Uterus (tissue), 4 donors: ENCODE measurements at places on chromosomes 1 and 21.

DNA sequence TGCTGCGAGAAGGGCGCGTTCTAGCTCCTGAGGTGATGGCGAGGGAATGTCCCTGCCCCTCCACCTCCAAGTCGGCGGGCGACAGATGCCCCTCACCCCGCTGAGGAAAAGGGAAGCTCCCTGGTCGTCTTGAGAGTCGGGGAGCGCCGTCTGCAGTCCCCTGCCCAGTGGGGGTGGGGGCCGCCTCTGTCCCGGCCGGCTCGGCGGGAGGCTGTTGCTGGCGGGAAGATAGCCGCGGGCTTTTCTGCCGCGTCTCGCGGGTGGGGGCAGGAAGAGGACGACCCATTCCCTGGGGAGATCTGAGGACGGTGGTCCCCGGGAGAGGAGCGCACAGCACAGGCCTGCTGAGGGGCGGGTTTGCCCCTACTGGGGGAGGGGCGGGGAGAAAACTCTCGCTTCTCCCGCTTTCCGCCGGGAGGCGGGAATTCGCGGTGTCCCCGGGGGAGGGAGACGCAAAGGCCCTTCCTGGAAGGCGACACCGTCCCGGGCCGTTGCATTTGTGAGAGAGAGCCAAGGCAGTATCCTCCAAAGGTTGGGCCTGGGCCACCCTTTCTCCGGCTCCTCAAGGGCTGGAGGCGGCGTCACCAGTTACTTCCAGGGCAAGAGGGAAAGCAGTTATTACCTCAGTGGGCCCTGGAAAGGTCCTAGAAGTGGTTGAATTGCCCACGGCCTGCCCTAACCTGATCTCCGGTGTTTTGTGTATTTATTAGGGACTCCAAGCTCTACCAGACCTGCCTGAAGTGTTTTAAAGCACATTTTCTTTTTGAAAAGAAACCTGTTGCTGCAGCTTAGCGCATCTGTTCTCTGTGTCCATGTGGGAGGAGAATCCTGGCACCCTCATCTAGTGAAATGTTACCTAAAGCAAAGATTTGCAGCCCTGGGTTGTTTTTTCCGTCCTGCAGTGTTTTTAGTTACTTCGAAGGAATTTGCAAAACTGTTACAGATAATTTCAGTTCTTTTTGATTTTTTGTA lies 648 bp downstream of the S100PBP start:
- peak; percentile 69 for DNase-seq
- peak overlapping the region; percentile 95 for H3K27ac ChIP-seq
- H3K4me1 ChIP-seq = no peaks in the 10 kb centered on the region
- no peaks in the 10 kb centered on the region for H3K27me3 ChIP-seq
- H3K4me3 ChIP-seq = peak overlapping the region; percentile 83

GRCh38 chr1:179779645-179780272 lies 36.7 kb downstream of the FAM163A start:
- DNase-seq = no peak
- H3K27ac ChIP-seq = no peak overlapping the region
- no peaks in the 10 kb centered on the region for H3K36me3 ChIP-seq
- H3K4me1 ChIP-seq = no peaks in the 10 kb centered on the region
- no peak overlapping the region for H3K4me3 ChIP-seq

DNA sequence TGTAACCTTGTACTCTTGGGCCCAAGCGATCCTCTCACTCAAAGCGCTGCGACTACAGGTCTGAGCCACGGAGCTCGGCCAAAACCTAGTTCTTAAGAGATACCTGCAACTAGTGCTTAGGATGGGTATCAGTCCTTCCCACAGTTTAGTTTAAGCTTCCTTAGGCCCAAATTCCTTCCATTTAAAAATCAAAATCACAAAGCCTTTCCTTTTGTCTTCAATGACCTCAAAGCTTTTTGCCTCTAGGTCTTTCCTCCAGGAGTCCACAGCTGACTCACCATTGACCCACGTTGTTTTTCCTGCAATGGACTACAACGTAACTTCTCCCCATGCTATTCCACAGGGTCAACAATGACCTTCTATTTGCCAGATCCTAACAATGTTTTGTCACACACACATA lies 64.0 kb downstream of the APP start:
- H3K36me3 ChIP-seq = no peaks in the 10 kb centered on the region
- no peak overlapping the region for H3K4me3 ChIP-seq
- no peaks in the 10 kb centered on the region for H3K4me1 ChIP-seq
- H3K27ac ChIP-seq = no peak overlapping the region

- H3K27me3 ChIP-seq = no peaks in the 10 kb centered on the region
- H3K27ac ChIP-seq = no peak overlapping the region
- no peaks in the 10 kb centered on the region for H3K36me3 ChIP-seq
- no peaks in the 10 kb centered on the region for H3K4me1 ChIP-seq
Observed at GRCh38 chr1:116219651-116220434, 108.6 kb downstream of the MAB21L3 start.

- H3K27ac ChIP-seq = no peak overlapping the region
- DNase-seq = no peak
- H3K27me3 ChIP-seq = no peaks in the 10 kb centered on the region
- no peaks in the 10 kb centered on the region for H3K4me1 ChIP-seq
Observed at GRCh38 chr1:176540428-176540827, 77.5 kb downstream of the PAPPA2 start.

DNA sequence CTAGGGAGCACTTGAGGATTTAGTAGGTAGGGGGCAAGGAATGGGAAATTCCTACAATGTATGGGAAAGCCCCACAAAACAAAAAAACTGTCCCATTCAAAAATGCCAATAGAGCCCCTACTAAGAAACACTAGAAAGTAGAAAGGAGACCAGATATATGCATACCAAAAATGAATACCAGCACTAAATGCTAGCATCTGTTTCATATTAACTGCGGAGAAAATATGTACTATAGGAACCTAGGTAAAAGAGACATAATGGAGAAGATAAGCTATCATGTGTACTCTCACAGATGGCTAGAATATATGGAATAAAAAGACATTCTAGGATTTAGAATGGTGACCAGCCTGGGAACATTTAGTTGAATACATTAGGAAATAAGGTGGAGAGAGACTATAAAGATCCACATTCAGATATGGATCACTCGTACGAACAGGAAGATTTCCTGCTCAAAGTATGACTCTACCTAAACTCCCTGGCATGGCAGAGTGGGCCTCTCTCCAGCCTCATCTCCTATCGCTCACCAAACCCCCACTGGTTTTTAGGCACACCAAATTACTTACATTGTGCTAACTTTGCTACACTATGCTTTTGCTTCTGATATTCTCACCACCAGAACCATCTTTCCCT lies 18.3 kb downstream of the ZNHIT6 start:
- H3K36me3 ChIP-seq = no peaks in the 10 kb centered on the region
- no peaks in the 10 kb centered on the region for H3K4me1 ChIP-seq
- H3K27me3 ChIP-seq = no peaks in the 10 kb centered on the region
- no peak overlapping the region for H3K27ac ChIP-seq
- H3K4me3 ChIP-seq = no peak overlapping the region

DNA sequence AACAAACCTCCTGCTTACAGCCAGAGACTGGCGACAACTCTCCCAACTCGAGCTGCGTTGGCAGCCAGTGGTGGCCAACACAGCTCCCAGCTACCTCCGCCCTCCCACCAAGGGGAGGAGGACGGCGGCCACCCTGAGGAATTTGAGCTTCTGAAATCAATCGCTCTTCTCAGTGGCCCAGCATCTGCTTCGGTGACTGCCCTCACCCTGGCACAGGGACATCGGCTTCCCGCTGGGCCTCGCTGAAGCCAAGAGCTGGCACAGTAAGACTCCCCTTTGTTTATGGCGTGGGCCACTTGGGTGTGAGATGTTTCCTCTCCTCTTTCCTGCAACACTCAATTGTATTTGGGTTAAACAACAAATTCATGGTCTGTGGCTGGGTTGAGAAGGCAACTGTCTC lies 136.2 kb downstream of the ZBTB18 start:
- no peak overlapping the region for H3K27ac ChIP-seq
- no peak for DNase-seq
- H3K27me3 ChIP-seq = no peaks in the 10 kb centered on the region
- no peak overlapping the region for H3K4me3 ChIP-seq

GRCh38 chr1:91402023-91402422 lies 2.6 kb downstream of the HFM1 start:
- H3K27me3 ChIP-seq = no peaks in the 10 kb centered on the region
- no peak overlapping the region for H3K4me3 ChIP-seq
- no peak overlapping the region for H3K27ac ChIP-seq

DNA sequence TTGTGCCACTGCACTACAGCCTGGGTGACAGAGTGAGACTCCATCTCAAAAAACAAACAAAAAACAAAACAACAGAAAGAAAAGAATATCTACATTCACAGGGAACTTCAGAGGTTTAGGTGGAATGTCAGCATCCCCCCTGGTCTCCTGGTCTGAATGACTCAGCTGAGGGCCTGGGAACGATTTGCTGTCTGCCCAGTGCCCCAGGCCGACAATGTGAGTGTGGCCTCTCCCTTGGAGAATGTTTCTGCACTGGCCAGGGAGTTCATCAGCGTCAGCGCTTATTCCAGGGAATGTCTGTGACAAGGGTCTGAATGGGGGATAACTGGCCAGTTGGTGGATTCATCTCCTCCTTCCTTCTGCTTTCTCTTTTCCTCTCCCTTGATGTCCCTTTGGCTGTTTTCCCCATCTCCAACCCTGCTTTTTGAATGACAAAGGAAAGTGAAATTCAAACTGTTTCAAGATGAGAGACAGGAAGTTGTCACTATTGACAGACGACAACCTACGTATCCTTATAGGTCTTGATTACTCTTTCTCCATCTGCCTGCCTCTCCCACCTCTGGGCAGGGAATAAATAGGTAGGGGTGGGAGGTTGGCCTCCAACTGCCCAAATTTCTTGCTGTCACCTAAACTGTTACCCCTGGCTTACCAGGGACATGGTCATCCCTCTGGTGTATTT lies 213.1 kb downstream of the HHAT start:
- no peak overlapping the region for H3K27ac ChIP-seq
- no peaks in the 10 kb centered on the region for H3K4me1 ChIP-seq
- no peaks in the 10 kb centered on the region for H3K27me3 ChIP-seq
- H3K4me3 ChIP-seq = no peak overlapping the region
- DNase-seq = no peak
- H3K36me3 ChIP-seq = no peaks in the 10 kb centered on the region

DNA sequence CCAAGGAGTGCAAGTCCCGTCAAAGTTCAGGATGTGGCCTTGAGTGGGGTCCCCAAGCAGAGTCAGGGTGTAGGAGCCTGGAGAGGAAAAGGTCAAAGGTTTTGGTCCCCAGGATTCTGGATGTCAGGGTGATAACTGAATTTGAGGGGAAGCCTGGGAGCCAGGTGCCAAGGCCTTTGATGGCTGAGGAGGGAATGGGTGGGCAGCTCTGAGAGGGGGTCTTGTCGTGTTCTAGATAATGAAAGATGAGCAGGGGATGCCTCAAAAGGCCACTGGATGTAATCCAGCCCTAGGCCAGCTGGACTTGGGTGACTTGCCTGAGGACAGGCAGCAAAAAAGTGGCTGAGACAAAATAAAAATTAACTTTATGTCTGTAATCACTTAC lies 27.5 kb upstream of the KCNA2 start:
- DNase-seq = no peak
- no peak overlapping the region for H3K4me3 ChIP-seq
- no peak overlapping the region for H3K27ac ChIP-seq

DNA sequence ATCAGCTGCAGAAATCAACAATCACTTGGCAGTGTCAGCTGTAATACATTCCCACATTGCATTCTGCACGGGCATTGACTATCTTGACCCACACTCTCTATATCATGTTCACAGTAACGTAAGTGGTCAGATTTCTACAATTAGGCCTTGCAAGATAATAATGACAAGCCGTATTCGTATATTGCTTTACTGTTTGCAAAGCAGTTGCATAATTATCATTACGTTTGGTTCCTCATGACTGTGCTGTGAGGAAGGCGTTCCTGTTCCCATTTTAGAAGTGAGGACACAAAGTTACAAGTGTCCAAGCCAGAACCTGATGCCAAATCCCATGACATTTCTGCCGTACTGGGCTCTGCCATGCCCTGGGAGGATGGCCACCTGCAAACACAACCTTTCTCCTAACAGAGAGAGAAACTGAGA lies 53.5 kb upstream of the TARBP1 start:
- peaks cover 32% of the 10 kb centered on the region for H3K4me1 ChIP-seq
- H3K27me3 ChIP-seq = no peaks in the 10 kb centered on the region
- H3K4me3 ChIP-seq = no peak overlapping the region
- peak overlapping the region; percentile 98 for H3K27ac ChIP-seq
- peak; percentile 53 for DNase-seq

- no peak overlapping the region for H3K27ac ChIP-seq
- H3K27me3 ChIP-seq = no peaks in the 10 kb centered on the region
- H3K4me3 ChIP-seq = no peak overlapping the region
- no peaks in the 10 kb centered on the region for H3K36me3 ChIP-seq
Observed at GRCh38 chr1:214425716-214426425, 125.5 kb downstream of the PTPN14 start.

GRCh38 chr1:53731779-53732305 lies 7.1 kb downstream of the GLIS1 start:
- no peaks in the 10 kb centered on the region for H3K36me3 ChIP-seq
- no peak for DNase-seq
- H3K27ac ChIP-seq = no peak overlapping the region
- no peaks in the 10 kb centered on the region for H3K4me1 ChIP-seq

- no peak overlapping the region for H3K27ac ChIP-seq
- peaks cover 9% of the 10 kb centered on the region for H3K4me1 ChIP-seq
- no peak for DNase-seq
- H3K27me3 ChIP-seq = no peaks in the 10 kb centered on the region
Observed at GRCh38 chr21:43374228-43374885, 52.6 kb downstream of the SIK1 start.

- H3K4me3 ChIP-seq = no peak overlapping the region
- H3K27me3 ChIP-seq = no peaks in the 10 kb centered on the region
- H3K36me3 ChIP-seq = no peaks in the 10 kb centered on the region
- peaks cover 4% of the 10 kb centered on the region for H3K4me1 ChIP-seq
- no peak for DNase-seq
Observed at GRCh38 chr1:180507795-180508724, 5.7 kb upstream of the ACBD6 start.

DNA sequence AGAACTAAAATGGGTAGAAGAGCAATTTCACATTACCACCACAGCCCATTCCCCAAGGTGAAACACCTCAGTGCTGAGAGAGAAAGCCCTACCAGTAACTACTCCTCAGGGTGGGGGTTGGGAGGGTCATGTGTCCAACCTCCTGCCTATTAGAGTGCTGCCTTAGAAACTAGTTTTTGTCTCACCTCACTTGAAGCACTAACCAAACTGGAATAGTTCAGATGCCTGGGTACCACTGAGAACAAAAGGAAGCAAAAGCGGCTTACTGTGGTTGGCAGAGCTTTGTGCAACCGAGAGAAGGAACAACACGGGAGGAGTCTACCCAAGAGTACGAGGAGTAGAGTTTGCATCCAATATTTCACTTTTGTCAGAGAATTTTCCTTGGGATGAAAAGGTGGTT lies 1207.5 kb upstream of the ADGRL2 start:
- H3K4me3 ChIP-seq = no peak overlapping the region
- no peak overlapping the region for H3K27ac ChIP-seq
- H3K27me3 ChIP-seq = no peaks in the 10 kb centered on the region
- DNase-seq = no peak
